SW480 (cell line): ENCODE measurements at places on chromosomes 11 and 22.

DNA sequence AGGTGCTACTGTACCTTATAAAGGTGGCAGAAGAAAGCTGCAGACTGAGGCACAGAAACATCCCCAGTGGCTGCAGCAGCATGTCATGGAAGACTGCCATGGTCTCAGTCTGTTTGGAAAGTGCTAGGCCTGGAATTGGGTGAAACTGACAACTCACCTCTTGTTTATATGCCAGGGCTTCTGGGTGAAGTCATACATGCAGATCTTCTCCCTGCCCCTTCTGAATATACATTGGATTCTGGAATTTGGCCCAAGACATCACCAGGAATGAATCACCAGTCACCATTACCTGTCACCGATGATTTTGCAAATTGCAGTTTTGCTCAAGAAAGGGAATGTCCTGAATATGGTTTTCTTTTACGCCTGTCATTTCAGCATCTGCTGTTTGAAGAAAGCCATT, at the start of gene PLET1:
Gene PLET1 (minus strand): TSS at position 371 of the 400 bp plus-strand sequence. CDS start 271 bp downstream, at position 100.
- DNase-seq = no peak

GRCh38 chr22:20940186-20940651, 23.0 kb downstream of the CRKL start:
- no peak for DNase-seq

- DNase-seq = no peak
Measured at GRCh38 chr22:44709881-44710392, 7.9 kb downstream of the PRR5 start.

DNA sequence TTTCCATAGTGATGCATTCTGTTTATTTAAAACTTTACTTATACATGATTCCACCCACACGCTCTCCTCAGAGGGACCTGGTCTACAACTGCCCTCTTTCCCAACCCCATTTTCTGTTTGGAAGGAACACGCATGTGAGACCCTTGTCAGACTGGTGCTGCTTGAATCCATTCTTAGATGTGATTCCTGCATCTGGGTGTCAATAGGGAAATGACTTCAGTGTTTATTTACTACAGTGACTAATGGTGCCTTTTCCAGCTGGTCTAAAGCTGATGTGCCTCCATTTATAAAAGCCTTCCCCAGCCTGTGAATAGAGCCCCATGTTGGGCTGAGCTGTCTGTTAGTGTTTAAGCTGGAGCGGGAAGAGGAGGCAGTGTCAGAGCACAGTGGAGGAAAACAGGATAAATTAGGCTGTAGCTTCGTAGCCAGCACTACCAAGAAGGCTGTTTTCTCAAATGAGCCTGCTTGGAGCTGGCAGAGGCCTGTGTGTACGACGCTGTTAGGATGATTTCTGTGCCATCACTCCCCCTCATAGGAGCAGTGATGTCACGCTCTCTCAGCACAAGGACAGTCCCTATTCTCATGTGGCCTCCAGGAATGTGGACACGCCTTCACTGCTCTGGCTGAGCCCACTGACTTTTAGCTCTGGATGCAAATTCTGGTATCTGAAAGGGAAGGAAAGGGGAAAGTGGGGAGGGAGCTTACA, 18.9 kb upstream of the C11orf96 start:
- DNase-seq = peak; percentile 61

- DNase-seq = no peak
Measured at GRCh38 chr11:134678744-134679143, 266.7 kb upstream of the B3GAT1 start.

- DNase-seq = no peak
Measured at GRCh38 chr11:127191689-127192088, 191.1 kb upstream of the KIRREL3 start.

DNA sequence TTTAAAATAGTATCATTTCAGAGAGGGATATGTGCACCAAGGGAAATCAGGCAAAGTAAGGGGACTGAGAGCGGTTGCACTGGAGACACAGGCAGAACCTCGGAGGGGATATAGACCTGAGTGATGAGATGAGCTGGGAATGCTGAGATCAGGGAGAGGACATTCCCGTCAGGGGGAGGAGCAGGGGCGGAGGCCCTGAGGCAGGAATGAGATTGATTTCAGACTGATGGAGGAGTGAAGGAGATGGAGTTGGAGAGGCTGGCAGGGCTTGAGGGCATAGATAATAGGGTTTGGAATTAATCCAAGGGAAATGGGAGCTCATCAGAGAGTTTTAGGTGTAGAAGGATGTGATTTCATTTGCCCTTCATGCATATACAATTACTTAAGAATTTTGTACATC, 13.2 kb downstream of the CD6 start:
- no peak for DNase-seq

DNA sequence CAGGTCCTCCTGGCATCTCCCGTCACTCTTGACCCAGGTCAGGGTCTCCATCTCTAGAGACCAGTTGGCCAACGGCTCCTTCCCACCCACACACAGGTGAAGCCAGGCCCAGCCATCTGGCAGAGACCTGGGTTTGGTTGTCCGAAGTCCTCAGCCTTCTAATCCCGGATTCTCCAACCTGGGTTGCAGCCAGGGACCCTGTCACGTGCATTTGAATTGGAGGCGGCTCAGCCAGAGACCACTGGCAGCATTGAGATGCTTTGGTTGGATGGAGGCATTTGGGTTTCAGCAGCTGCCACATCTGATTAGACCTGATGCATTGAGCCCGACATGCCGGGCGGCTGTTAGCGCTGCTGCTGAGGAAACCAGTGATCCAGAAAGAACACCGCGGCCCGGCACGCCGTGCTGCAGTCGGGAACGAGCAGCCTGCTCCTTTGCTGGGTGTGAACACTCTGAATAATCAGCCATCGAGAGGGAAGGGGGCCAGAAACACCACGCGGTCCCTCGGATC, 163.2 kb downstream of the BRD1 start:
- DNase-seq = no peak

DNA sequence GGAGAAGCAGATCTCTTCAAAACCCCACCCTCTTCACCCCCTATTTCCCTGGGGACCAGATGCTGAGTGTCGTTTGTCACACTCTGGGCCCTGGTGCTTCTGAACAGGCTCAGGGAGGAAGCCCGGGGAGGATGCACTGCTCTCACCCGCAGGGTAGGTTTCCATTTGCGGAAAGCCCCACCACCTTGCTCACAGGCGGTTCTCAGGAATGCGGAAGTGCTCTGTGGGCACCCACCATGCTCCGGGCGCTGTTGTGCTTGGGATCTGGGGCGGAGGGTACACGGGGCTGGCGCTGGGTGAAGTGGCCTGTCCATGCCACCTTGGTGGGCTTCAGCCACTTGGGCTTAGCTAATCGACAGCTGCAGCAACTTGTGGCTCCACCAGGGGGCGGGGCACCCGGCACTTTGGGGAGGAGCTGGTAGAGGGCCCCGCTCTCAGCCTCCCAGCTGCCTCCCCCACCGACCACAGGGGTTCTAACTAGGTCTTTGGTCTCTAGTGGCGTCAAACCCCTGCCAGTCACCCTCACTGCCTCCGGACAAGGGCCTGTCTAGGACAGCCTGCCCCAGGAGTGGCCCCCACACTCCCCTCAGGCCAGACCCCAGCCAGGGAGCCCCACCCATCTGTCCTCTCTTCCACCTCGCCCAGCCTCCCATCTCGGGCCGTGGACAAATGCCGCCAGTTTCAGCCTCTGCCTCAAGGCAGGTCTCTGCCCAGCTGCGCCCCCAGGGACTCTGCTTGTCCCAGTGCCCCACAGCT, 7.4 kb downstream of the NDUFV1 start:
- peak; percentile 51 for DNase-seq

DNA sequence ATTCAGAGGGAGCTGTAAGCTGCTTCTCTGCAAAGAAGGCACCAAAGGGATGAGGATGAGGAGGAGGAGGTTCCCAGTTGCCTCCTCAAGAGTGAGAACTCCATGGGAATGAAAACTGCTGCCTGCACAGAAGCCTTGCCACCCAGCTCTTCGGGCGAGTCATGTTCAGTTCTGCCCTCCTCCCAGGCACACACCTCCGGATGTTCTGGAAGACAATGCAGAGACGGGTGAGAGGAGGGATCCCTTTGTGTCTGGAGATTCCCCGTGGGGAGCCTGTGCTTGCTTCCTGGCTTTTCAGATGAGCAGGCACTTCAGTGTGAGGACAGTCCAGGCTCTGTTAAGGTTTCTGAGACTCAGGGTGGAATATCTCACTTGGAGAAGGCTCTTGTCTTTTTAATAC, 295.6 kb downstream of the DDX10 start:
- DNase-seq = no peak

DNA sequence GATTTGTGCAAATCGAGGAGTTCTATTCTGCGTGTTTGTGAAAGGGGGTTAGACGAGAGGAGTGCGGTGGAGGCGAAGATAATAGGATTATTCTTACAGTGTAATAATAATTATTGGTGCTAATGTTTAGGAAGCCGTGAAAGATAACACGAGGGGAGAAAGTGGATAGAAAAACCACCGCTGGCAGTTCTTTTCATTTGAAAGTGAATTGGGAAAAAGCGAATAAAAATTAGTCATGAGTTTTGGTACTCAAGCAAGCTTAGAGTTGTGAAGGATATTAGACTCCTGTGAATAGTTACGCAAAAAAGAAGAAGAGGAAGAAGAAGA, 575 bp downstream of the SLC6A5 start:
- no peak for DNase-seq

DNA sequence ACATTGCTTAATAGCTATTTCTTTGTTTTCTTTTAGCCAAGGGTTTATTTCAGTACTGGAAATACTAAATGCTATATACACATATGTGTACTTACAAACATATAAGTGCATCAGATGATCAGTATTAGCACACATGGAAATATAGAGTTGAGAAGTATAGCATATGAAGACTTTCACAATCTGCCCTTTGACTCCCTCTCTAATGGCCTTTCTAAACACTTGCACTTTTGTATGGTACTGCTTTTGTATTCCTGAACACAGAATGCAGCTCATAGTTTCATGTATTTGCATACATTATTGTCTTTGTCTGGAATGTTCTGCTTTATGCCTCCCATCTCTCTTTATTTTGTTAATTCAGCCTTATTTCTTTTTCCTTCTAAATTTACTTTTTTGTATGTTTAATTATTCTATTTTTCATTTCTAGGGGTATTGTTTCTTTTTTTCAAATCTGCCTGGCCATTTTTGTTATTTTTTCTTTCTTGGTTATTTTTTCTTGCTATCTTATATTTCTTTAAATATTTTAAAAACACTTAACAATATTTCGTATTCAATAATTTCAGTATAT, 28.8 kb downstream of the ACER3 start:
- no peak for DNase-seq

- DNase-seq = peak; percentile 53
Measured at GRCh38 chr11:117426297-117426685, 98.6 kb downstream of the CEP164 start.

DNA sequence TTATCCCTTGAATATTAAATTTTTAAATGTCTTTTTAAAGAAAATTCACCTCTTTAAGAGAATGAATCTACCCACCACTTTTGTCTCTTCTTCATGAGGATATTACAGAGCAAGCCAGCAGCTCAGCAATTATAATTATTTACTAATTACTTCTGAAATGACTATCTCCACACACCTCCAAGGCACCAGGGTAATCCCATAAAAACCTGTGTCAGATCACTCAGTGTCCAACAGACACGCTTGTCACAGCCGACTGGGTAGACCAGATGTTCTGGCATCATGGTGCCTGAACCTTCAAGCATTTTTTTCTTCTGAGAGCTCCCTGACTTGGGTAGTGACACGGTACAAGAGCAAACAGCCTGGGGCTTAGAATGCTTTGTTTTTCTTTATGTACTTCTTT, 61.4 kb downstream of the EFCAB6 start:
- no peak for DNase-seq

- DNase-seq = no peak
Measured at GRCh38 chr22:50361222-50361621, 18.1 kb downstream of the PPP6R2 start.

DNA sequence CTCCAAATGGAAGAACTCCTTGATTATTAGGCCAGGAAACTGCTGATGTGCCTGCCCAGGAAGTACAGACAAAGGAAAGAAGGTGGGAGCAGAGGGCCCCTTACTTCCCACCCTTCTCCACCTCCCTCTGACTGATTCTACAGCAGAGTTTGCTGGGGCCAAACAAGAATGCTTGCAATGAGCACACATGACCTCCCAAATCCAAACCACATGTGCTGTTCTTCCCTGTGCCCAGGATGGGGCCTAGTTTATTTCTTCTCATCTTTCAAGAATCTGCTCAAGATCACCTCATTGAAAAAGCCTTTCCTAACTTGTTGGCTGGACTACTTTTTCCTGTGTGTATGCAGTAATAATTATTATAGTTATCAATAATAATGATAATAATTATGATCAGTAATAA, 286.1 kb downstream of the RAB38 start:
- DNase-seq = no peak
